ENCODE measurements at places on chromosomes 3 and 15.

DNA sequence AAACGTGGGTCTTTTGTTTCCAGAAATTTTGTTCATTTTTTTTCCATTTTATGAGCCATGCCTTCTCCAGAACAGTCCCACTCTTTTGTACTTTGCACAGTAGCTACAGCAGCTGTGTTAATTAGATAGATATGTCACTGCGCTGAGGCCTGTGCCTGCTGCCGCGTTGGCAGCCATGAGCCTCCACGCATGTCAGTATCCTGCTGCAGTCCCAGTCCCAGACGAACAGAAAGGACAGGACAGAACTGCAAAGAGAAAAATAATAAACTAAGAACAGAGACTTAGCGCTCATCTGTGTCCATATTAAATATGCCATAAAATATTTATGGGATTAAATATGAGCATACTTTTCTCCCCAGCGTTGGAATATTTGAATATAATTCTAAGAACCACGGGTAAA is 442.4 kb upstream of the RARB start:
- DNase-seq, result no peak

- no peak for DNase-seq
Measured at GRCh38 chr3:52441091-52441771, 3.7 kb downstream of the SEMA3G start.

DNA sequence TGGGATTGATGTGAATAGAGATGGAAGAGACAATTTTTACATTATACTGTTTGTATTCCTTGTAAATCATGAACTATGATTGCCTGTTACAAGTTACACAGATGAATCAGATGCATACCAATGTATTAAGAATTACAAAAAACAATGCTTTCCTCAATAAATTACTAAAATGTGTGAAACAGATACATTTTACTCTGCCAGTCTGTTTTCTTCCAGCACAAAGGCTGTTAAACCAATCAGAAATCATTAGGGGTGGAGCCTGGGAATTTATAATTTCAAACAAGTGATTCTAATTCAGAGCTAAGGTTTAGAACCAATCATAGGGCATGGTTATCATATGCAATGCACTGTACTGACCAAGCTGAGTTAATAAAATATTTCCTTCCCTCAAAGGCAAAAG is 21.8 kb upstream of the ANKRD28 start:
- DNase-seq, result no peak

DNA sequence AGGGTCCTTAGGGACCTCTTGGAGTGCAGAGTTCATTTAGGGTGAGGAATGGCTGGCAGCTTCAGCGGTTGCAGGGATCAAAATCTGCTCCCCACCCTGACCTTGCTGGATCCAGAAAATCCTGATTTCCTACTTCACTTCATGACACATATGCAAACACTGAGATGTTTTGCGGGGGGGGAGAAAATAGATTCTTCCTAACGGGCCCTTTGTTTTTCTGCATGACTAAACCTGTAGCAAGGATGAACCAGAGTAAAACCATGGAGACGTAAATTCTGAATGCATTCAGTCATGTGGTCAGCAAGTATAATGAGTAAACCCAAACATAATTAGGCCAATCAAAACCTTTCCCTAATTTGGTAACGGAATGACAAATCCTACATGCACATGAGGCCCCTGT is 20.0 kb upstream of the RBP1 start:
- no peak for DNase-seq

DNA sequence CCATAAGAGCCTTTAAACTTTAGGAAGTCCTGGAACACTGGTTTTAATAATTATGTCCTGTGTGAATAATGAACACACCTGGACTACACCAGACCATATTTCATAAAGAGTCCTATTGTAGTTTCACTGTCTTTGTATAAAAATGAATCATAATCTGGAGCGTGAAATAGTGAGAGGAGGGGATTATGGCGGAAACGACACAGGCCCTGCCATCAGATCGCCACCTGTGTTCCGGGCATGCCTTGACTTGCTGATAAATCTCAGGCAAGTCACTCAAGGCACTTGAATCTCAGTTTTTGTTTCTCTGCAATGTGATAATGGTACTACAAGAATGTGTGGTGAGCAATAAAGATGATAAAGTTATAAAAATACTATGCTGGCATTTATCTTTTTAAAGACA is 995.5 kb downstream of the MCTP2 start:
- DNase-seq, result no peak

- no peak for DNase-seq
Measured at GRCh38 chr3:73577704-73578103, 47.0 kb downstream of the PDZRN3 start.

GRCh38 chr3:71579935-71580406 is 3.6 kb downstream of the FOXP1 start:
- DNase-seq, result no peak

DNA sequence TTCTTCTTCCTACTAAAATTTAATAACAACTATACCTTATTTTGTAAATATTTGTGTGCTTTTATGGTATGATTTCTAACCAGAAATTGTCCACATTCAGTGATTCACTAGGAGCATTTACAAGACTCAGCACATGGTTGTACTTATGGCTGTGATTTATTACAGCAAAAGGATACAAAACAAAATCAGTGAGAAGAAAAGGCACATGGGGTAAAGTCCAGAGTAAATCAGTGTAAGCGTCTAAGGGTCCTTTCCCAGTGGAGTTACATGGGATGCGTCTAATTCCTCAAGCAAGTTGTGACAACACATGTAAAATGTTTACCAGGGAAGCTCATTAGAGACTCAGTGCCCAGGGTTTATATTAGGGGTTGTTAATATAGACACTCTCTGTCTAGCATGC is 31.1 kb downstream of the RNF13 start:
- DNase-seq, result no peak

DNA sequence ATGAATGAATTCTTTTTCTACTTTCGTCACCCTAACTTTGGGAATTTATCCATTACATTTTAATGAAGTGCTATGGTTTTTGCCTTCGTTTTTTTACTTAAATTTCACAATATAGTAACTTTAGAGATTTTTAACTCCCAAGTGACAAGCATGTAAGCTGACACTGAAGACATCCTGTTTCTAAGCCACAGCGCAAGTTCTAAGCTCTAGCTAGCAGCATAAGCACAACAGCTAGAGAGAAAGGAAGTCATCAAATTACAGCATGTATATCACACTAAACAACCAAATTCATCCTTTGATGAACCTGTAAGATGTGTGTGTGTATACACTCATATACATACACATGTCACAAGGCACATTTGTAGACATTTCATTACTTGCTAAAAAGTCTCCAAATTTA is 119.3 kb downstream of the P3H2 start:
- no peak for DNase-seq

- DNase-seq, result no peak
Measured at GRCh38 chr15:91135201-91136130, 35.4 kb downstream of the SV2B start.
